ENCODE measurements at places on chromosomes 6 and 20.

GRCh38 chr6:29011276-29011734 lies 6.2 kb upstream of the ZNF311 start:
- DNase-seq = no peak

- DNase-seq = no peak
Measured at GRCh38 chr20:19083136-19083621, 129.3 kb upstream of the SLC24A3 start.

DNA sequence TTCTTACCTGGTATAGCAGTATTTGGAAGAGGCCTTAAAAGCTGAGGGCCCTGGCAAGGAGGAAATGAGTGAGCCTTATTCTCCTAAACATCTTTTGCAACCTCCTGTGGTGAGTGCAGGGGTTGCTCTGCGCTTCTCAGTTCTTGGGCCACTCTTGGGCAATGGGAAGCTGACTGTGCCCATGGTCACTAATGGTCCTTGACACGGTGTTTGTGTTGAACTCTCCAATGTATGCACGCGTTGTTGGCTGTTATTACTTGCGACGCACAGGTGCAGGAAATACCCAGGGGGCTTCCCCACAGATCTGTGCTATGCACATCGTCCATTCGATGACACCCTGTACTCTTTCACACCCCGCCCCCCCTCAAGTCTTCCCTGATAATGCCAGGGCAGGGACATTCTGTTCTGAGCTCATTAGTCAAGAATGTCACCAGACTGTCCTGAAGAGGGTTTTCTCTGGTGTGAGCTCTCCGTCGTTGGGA lies 79.7 kb downstream of the EDN1 start:
- no peak for DNase-seq

DNA sequence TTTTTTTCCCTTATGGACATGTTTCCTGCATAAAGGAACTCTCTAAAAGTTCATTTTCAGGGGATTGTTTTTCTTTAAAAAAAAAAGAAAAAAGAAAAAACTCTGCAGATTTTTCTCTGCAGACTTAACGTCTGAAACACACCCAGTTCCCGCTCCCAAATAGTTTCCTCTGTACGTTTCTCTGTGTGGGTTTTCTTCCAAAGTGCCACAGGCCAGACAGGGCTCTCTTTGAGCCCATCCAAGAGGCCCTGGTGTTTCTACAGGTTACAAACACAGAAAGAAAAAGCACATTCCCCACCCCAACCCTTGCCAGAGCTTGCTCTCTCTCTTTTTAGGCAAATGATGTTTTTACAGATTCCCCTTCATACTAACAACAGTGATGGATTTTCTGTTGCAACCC lies 258.6 kb downstream of the FNDC1 start:
- DNase-seq = no peak

DNA sequence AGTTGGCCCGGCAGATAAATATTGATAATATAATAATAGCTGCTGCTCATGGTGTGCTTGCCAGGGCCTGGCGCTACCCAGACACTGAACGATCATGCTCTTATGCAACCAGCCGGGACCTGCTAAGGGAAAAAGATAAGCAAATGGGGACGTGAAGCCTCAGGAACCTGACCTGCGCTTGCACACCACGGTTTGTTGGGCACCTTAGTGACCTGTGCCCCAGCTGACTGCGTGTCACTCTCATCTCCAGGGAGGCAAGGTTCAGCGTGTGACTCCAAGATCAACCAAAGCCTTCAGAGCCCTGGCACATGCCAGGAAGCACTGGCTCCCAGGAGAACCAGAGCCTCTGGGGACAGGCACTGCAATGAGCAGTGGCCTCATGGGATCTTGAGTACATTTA lies 111.1 kb downstream of the AGPAT4 start:
- no peak for DNase-seq

DNA sequence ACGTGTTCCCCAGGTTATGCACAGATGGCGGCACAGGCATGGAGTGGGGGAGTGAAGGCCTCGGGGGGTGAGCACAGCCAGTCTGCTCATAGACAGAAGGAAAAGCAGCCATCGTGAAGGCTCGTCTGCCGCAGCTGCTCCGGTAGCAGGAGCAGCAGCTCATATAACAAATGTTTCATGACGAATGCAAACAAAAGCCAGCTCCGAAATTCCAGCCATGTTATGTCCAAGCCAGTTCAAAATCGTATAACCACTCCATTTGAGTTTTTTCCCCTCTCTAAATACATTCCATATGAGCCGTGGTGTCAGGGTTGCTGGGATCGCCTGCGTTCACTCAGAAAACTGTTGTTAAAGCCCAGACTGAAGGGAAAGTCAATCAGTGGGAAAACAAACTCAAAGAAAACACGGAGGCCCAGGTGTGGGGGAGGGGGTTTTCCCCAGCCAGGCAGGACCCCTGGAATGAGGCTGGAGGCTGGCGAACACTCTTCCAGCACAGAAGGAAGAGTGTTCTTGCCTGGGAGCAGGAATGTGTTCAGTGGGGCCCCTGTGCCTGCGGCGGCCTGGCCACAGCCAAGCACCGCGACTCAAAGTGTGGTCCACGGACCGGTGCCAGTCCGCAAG lies 280.4 kb upstream of the TAB2 start:
- no peak for DNase-seq

DNA sequence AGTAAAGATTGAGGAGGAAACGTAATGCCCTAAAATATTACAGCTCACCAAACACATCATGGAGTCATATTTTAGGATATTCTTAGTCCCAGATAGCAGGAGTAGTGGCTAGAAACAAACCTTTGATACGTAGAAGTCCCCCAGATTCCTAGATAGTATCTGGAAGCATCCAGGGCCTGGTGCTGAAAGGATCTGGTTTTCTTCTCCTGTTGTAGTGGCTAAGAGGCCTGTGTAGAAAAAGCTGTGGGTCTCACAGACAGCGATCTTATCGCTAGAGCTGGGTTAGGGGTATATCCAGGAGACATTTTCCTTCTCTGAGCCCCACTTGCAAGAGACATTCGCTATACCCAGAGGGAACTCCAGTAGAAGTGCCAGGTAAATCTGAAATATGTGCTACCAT lies 139.9 kb downstream of the KCNQ5 start:
- no peak for DNase-seq

DNA sequence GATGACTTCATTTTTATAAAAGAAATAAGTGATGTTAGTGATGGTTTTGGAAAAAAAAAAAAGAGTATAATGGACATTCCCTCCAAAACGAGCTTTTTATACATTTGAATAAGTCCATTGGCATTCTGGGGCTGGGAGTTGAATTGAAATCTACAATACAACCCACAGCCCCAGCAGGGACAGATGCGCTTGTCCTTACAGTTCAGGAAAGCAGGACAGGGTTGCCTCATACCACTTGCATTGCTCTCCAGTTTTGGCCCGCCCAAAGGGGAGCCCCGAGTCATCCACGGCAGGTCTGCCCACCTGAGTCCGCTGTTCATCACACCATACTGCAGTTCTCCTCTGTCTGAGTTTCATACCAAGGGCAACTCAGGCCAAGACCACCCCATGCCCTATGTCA lies 46.2 kb downstream of the VAPB start:
- DNase-seq = no peak

- DNase-seq = no peak
Measured at GRCh38 chr20:32651537-32651936, 22.2 kb downstream of the C20orf203 start.

- DNase-seq = no peak
Measured at GRCh38 chr6:49332781-49333180, 130.3 kb downstream of the MMUT start.

DNA sequence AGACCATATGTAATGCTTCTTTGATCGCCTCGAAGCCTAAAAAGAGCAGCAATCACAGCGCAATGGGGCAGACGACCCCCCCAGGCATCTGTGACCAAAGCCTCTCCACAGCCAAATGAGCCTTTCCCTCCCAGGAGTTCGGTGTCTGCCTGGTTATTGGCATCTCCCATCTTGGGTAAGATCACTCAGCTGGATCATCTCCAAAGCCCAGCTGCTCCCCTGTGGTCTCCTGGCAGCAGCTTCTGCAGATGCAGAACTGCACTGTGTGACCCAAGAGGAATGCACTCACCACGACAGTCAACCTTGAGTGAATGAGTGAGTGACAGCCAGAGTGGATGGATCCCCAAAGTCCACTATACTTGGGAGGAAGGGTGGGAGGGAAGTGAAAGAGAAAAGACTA lies 44.8 kb upstream of the IYD start:
- DNase-seq = no peak

DNA sequence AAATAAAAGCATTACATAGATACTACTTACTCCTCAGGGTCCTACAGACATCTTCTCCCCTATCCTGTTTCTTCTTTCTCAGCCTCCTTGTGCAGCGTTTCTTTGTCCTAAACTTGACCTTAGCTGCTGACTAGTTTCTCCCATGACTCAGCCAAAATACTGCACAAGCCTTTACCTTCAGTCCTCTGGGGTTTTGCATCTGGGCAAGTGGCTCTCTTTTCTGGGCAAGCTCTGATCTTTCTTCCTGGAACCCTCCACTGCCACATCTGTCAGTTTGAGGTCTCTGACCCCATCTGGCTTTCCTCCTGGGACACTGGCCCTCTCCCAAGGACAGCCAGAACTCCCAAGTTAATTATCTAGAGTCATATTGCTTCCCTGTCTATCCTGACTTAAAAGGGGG lies 838.4 kb downstream of the DHX35 start:
- DNase-seq = no peak

- DNase-seq = no peak
Measured at GRCh38 chr6:129607581-129608186, 102.3 kb downstream of the ARHGAP18 start.

DNA sequence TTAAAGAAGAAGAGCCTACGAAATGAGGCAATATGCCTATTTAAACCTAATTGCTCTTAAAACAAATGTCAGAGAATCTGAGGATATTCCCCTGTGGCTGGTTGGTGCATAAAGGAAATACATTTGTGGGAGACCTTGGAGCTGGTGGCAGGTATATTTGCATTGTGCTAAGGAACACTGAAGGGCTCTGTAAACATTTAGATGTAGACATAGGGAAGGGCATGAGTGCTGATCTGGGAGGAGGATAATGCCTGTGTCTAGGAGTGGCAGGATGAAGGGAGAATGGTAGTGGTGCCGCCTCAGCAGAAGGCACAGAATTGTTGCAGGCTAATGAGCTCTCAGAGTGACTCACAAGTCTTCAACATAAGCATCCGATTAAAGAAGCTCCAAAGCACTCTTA lies 85.8 kb downstream of the CD164 start:
- DNase-seq = no peak

- no peak for DNase-seq
Measured at GRCh38 chr20:39318911-39319310, 356.8 kb downstream of the DHX35 start.

GRCh38 chr6:106628658-106629102 lies 618 bp downstream of the RTN4IP1 start:
- no peak for DNase-seq

DNA sequence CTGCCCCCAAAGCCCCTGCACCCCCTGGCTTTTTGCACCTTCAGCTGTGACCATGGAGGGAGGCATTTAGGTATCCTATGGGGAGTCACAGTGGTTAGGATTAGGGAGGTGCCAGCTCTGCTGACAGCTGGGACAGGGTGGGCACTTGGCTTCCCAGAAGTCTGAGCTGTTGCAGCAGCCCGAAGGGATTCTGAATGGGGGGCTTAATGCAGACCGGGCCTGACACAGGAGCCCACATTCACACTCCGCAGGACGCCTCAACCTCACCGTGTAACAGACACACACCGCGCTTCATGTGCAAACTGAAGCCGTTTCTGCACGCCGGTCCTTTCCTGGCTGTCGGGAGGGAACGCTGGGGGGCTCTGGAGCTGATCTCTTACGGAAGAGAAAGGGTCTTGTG lies 1.9 kb downstream of the EBF4 start:
- DNase-seq = no peak

DNA sequence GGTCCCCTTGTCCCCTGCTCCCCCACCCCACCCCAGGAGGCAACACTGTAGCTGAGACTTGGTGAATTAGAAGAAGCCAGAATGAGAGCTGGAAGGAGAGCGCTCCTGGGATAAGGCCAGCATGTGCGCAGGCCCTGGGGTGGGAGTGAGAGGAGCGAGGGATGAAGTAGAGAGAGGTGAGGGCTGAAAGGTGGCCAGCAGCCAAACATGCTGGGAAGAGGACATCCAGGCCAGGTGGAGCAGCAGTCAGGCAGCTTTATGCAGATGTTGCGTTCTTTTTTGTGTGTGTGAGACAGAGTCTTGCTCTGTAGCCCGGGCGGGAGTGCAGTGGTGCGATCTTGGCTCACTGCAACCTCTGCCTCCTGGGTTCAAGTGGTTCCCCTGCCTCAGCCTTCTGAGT lies 2.2 kb upstream of the BPIFB1 start:
- DNase-seq = no peak

- DNase-seq = no peak
Measured at GRCh38 chr6:82693094-82693493, 329.5 kb downstream of the TPBG start.

- no peak for DNase-seq
Measured at GRCh38 chr6:80196906-80197305, 90.4 kb downstream of the BCKDHB start.

DNA sequence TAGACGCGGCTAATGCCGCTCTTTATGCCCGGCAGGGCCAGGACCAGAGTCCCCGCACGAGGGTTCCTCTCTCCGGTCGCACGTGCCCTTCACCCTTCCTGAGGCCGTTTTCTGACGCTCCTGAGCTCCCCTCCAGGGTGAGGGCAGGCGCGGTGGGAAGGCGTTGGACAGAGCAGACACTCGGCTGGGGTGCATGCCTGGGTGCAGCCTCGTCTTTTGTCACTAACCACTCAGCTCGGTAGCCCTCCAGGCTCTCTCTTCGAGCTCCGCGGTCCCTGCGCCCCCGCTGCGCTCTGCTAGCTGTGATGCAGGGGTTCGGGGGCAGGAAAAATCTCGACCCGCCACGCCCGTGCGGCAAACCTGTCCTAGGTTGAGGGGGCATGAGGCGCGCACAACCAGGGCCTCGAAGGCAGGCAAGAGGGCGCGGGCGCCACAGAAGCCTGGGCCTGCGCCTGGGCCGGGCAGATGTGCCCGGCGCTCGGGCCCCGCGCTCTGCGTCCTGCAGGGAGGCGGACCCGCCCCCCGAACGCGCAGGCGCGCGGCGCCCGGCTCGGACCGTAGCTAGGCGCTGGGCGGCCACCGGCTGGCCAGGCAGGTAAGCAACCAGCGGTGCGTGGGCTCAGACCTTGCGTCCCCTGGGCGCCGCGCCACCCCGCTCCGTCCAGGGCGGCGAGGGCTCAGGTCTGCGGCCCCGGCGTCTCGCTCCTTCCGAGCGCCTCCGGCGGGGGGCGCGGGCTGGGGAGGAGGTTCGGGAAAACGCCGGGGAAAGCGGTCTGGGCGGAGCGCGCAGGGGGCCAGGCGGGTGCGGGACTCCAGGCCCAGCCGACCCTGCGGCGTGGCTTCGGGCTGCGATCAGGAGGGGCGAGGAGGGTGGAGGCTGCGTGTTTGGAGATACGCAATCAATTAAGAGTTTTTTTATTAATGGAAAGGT lies at the start of gene L3MBTL1:
TSS of gene L3MBTL1 (plus strand) at position 548 of the 931 bp plus-strand sequence. CDS start 5,807 bp downstream, outside the sequence.
- DNase-seq = peak; percentile 6

GRCh38 chr6:116836606-116837342 lies 7.9 kb upstream of the GPRC6A start:
- DNase-seq = no peak

- DNase-seq = no peak
Measured at GRCh38 chr20:53875452-53875851, 194.9 kb downstream of the BCAS1 start.
